Left lung (tissue), 14 donors: ENCODE measurements at places on chromosomes 7 and 10.

- H3K4me3 ChIP-seq = peak overlapping the region; percentile 64
- no peaks in the 10 kb centered on the region for H3K27me3 ChIP-seq
- H3K27ac ChIP-seq = peak overlapping the region; percentile 98
- DNase-seq = no peak
- no peaks in the 10 kb centered on the region for H3K36me3 ChIP-seq
Measured at GRCh38 chr10:17201794-17202116, 283 bp upstream of the TRDMT1 start.

- DNase-seq = no peak
- no peaks in the 10 kb centered on the region for H3K27me3 ChIP-seq
- no peaks in the 10 kb centered on the region for H3K36me3 ChIP-seq
Measured at GRCh38 chr10:11880151-11881029, 57.2 kb downstream of the PROSER2 start.

DNA sequence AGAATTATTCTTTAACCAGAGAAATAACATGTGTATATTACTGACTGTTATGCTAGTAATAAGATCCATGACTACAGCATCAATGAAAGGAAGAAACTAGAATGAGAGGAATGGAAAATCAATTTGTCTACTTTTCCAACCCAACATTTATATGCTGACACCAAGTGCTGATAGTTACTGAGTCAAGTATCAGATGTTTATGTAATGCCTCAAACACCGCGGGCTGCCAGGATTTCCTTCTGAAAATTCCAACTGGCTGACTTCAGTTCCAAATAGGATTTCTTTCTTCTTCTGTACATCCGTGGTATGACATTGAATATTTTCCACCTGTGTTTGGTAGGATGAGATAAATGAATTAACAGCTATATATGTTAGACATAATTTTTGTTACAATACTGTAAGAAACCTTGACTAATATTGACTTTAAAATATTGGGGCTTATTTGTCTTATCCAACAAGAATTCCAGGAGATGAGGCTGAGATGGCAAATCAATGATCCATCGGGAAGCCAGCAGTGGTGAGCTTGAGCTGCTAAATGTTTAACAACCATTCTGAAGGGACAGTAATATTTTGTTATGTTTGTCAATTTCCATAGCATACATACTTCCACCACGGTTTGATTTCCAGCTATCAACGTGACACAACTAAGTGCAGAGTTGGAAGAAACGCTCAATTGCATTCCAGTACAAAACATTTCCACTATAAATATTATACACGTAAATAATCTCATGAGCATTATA is 435.2 kb upstream of the AUTS2 start:
- H3K27me3 ChIP-seq = no peaks in the 10 kb centered on the region
- no peak for DNase-seq

- H3K4me1 ChIP-seq = no peaks in the 10 kb centered on the region
- no peak overlapping the region for H3K4me3 ChIP-seq
- H3K36me3 ChIP-seq = no peaks in the 10 kb centered on the region
Measured at GRCh38 chr7:133009426-133010252, 72.3 kb downstream of the CHCHD3 start.

GRCh38 chr7:36057323-36057722 is 95.7 kb upstream of the EEPD1 start:
- no peak for DNase-seq
- no peaks in the 10 kb centered on the region for H3K27me3 ChIP-seq
- no peak overlapping the region for H3K27ac ChIP-seq
- H3K4me3 ChIP-seq = no peak overlapping the region

GRCh38 chr10:56605051-56605450 is 244.0 kb upstream of the ZWINT start:
- no peaks in the 10 kb centered on the region for H3K4me1 ChIP-seq
- no peaks in the 10 kb centered on the region for H3K36me3 ChIP-seq
- H3K27me3 ChIP-seq = no peaks in the 10 kb centered on the region

DNA sequence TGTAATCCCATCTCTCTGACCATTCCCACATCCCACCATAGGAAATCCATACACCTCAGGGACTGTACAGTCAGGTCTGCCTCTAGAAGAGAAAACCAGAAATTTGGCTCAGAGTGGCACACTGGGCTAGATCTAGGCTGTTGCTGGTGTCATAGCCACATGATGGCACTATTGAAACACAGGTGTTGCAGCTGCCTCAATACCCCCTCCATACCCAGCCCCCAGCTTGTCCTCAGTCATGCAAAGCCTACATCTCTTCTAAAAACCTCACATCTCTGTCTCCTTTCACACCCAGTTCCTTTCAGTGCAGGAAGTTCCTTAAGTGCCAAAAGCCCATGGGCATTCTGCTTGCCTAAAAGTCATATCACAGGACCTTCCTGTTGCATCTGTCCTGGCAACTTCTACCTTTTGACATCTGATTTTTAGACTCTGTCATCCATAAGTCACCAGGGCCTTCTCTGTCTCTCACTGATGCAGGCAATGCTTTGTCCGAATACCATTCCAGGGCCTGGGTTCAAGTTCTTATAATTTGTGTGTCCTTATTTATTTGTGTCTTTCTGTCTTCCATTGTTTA is 27.0 kb upstream of the HIBADH start:
- no peaks in the 10 kb centered on the region for H3K27me3 ChIP-seq
- no peak overlapping the region for H3K4me3 ChIP-seq
- H3K27ac ChIP-seq = no peak overlapping the region
- H3K4me1 ChIP-seq = no peaks in the 10 kb centered on the region
- DNase-seq = no peak
- H3K36me3 ChIP-seq = no peaks in the 10 kb centered on the region

DNA sequence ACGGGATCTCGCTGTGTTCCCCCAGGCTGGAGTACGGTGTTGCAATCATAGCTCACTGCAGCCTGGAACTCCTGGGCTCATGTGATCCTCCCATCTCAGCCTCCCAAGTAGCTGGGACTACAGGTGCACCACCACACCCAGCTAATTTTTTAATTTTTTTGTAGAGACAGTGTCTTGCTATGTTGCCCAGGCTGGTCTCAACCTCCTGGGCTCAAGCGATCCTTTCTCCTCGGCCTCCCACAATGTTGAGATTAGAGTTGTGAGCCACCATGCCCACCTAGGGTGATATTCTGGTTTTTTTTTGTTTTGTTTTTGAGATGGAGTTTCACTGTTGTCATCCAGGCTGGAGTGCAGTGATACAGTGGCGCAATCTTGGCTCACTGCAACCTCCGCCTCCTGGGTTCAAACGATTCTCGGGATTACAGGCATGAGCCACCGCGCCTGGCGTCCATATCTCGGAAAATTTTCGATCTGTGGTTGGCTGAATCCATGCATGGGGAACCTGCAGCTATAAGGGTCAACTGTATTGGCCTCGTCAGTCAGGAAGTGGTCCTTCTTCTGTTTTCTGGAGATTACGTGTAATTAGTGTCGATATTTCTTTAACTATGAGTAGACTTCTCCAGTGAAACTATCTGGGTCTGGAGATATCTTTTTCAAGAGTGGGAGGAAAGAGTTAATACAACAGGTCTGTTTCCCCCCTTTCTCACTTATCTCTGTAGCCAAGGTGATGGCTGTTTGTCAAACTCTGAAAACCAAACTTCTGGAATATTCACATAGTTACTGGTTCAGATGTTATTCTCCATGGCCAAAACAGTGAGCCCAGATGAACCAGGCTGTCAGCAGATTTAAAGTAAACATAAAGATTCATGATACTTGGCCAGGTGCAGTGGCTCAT is 21.0 kb upstream of the FIS1 start:
- H3K4me3 ChIP-seq = no peak overlapping the region
- H3K27me3 ChIP-seq = no peaks in the 10 kb centered on the region
- no peak for DNase-seq
- no peaks in the 10 kb centered on the region for H3K4me1 ChIP-seq
- no peak overlapping the region for H3K27ac ChIP-seq

- H3K27ac ChIP-seq = no peak overlapping the region
- H3K36me3 ChIP-seq = no peaks in the 10 kb centered on the region
- no peak overlapping the region for H3K4me3 ChIP-seq
- peaks cover 6% of the 10 kb centered on the region for H3K27me3 ChIP-seq
Measured at GRCh38 chr7:155198901-155199845, 98.5 kb upstream of the INSIG1 start.

DNA sequence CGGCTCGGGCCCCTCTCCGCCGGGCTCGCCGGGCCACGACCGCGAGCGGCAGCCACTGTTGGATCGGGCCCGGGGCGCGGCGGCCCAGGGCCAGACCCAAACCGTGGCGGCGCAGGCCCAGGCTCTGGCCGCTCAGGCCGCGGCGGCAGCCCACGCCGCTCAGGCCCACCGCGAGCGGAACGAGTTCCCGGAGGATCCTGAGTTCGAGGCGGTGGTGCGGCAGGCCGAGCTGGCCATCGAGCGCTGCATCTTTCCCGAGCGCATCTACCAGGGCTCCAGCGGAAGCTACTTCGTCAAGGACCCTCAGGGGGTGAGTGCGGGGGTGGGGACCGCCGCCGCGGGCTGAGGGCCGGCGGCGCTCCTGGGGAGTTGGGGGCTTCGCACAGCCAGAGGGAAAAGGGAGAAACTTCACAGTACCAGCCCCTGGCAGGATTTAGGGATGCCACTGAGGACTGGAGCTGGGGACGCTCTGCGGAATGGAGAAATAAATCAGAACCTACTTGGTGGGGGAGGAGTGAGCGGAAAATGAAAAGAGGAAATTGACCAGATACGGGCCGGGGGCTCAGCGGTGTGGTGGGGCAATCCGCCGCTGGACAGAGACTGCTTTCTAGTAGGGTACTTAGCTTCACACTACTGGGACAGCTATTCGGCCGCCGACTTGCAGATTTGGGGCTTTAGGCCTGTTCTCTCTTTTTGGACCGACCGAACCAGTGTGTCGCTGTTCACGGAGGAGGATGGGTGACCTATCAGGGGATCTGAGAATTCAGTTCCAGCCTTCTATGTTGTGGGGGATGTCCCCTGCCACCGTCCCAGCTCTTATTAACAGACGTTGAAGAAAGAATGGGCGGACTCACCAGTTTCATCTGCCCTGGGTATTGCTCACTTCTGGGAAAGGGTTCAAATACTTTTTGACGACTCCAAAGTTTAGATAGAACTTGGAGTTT is 669 bp downstream of the PI4K2A start:
- peaks cover 5% of the 10 kb centered on the region for H3K4me1 ChIP-seq
- H3K27ac ChIP-seq = peak overlapping the region; percentile 78
- no peak for DNase-seq
- peak overlapping the region; percentile 74 for H3K4me3 ChIP-seq
- no peaks in the 10 kb centered on the region for H3K27me3 ChIP-seq

GRCh38 chr10:106981452-106982075 is 182.9 kb downstream of the SORCS1 start:
- DNase-seq = no peak
- H3K4me3 ChIP-seq = no peak overlapping the region
- H3K27me3 ChIP-seq = no peaks in the 10 kb centered on the region
- no peak overlapping the region for H3K27ac ChIP-seq
- H3K36me3 ChIP-seq = no peaks in the 10 kb centered on the region
- H3K4me1 ChIP-seq = no peaks in the 10 kb centered on the region

DNA sequence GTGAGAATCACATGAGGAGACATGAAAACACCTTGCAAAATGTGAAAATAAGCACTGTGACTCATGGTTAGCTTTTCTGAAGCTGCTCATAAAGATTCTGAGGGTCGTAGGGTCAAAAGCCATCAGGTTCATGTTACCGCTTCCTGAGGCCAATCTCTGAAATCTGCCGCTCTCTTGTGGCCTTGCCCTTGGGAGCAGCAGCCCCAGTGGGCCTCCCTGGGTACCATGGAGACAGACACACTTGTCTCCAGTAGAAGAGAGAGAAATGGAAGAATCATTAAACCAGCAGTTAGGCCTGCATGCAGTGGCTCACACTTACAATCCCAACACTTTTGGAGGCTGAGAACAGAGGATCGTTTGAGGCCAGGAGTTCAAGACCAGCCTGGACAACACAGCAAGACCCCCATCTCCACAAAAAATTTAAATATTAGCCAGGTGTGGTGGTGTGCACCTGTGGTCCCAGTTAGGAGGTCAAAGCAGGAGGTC is 42.8 kb downstream of the NIPSNAP2 start:
- no peaks in the 10 kb centered on the region for H3K27me3 ChIP-seq
- H3K27ac ChIP-seq = no peak overlapping the region
- no peaks in the 10 kb centered on the region for H3K36me3 ChIP-seq
- no peak for DNase-seq
- no peaks in the 10 kb centered on the region for H3K4me1 ChIP-seq

DNA sequence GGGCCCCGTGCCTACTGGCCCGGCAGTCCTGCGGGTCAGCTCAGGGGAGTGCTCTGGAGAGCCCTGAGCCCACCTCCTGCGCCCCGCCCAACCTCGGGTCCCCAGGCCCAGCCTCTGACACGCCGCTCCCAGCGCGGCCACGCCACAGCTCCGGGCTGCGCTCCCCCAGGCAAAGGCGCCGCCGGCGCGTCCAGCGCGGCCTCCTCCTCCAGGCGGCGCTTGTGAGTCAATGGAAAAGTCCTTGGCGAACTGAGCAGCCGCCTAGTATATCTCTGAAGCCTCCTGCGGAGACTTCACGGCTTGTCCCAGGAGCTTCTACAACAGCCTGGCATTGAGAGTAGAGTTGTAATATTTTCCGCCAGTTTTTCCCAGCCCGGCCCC is 29.5 kb upstream of the BMS1 start:
- no peaks in the 10 kb centered on the region for H3K36me3 ChIP-seq
- peaks cover 33% of the 10 kb centered on the region for H3K4me1 ChIP-seq
- H3K27ac ChIP-seq = no peak overlapping the region
- H3K4me3 ChIP-seq = peak overlapping the region; percentile 39
- peaks cover 87% of the 10 kb centered on the region for H3K27me3 ChIP-seq

DNA sequence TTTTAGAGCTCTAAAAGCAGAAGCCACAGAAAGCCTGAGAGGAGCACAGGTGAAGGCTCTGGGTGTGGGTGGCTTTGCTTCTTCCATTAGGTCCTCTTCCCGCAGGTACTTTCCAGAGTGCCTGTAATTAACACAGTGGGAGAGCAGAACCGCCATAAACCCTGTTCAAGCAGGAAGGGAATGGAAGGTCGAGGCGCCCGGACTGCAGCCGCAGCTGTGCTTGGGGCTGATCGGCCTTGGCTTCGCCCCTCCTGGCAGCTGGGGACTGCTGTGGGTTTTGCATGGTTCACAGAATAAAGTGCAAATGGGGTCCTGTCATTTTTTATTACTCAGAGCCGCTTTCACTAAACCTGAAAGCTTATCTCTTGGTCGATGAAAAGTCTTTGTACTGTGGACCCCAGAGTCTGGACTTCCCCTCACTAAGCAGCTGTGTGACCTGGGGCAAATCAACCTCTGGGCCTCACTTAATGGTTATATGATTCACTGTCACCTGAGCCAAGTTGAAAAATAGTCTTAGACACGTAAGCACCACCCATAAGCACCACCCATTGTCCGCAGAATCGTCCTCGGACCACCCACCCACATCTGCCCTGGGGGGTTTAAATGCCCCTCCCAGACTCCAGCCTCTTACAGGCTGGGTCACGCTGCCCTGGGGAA is 100.9 kb downstream of the XRCC2 start:
- H3K36me3 ChIP-seq = no peaks in the 10 kb centered on the region
- H3K27me3 ChIP-seq = no peaks in the 10 kb centered on the region
- H3K27ac ChIP-seq = no peak overlapping the region
- no peak overlapping the region for H3K4me3 ChIP-seq
- no peaks in the 10 kb centered on the region for H3K4me1 ChIP-seq

GRCh38 chr7:10708447-10708846 is 265.2 kb upstream of the PHF14 start:
- DNase-seq = no peak
- no peak overlapping the region for H3K27ac ChIP-seq
- H3K36me3 ChIP-seq = no peaks in the 10 kb centered on the region
- H3K4me3 ChIP-seq = no peak overlapping the region
- no peaks in the 10 kb centered on the region for H3K27me3 ChIP-seq
- H3K4me1 ChIP-seq = no peaks in the 10 kb centered on the region

- no peaks in the 10 kb centered on the region for H3K36me3 ChIP-seq
- peak; percentile 57 for DNase-seq
- peaks cover 3% of the 10 kb centered on the region for H3K4me1 ChIP-seq
- no peak overlapping the region for H3K4me3 ChIP-seq
- H3K27ac ChIP-seq = no peak overlapping the region
Measured at GRCh38 chr10:118568327-118568848, 27.1 kb downstream of the PRLHR start.
